ENCODE measurements at places on chromosomes 7 and 10. TPM values are rescaled to one million over a fixed set of nuclear protein-coding genes. Genes with fewer than 3 reads are reported as not detected.

GARIN1A gene
- 8.8 TPM for total RNA-seq

KLF14 gene
- 1.1 TPM for total RNA-seq

PLAC9 gene
- 103 TPM for total RNA-seq

- DNase-seq: no peak
Measured at GRCh38 chr10:96720422-96721206, at the start of gene PIK3AP1. Gene PIK3AP1, minus strand, starts transcription at chr10:96720514. Its CDS starts 120 bp downstream, at chr10:96720394.

- DNase-seq: no peak
Measured at GRCh38 chr7:51276967-51277366, 39.6 kb downstream of the COBL start.

- DNase-seq: no peak
Measured at GRCh38 chr10:92965314-92965713, 95.3 kb upstream of the CYP26C1 start.
